ENCODE measurements at places on chromosomes 2 and 18.

GRCh38 chr2:150327564-150328489 is 159.6 kb downstream of the RND3 start:
- no peak for DNase-seq

DNA sequence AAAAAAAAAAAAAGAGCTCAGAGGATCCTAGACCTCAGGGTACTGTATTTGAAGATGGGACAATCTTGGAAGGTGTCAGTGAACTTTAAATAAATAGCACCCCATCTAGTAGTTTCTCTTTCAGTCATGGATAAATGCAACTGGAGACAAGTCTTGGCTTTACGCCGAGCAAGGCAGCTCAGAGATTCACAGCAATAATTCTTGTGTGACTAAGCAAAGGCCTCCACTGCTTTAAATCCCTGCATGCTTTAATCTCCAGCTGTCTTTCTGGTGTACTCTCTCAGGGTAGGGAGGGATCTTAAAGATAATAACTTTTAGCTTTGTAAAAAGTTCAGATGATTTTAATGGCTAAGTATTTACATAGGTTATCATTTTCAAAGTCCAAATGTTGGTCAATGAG is 36.3 kb downstream of the NRXN1 start:
- DNase-seq, result no peak

GRCh38 chr2:10217489-10218435 is 84.9 kb upstream of the HPCAL1 start:
- DNase-seq, result no peak

DNA sequence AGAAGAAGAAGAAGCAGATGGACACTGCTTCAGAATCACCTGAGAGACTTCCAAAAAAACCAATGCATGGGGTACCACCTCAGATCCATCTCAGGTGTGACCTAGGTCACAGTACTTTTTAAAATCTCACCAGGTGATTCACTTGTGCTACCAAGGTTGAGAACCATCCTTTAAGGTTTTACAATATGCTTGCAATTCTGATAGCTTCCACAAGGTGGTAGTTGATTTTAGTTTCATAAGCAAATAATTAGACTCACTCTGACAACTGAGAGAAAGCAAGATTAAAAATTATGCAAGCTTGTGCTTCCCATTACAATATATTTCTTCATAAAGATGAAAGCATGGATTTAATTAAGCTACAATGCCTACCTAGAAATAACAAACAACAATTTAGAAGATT is 355.1 kb downstream of the EN1 start:
- no peak for DNase-seq
